NCI-H2081 treated with DMSO at 0.1 percent for 48 hours (cell line): ENCODE measurements at places on chromosomes 6 and 20.

DNA sequence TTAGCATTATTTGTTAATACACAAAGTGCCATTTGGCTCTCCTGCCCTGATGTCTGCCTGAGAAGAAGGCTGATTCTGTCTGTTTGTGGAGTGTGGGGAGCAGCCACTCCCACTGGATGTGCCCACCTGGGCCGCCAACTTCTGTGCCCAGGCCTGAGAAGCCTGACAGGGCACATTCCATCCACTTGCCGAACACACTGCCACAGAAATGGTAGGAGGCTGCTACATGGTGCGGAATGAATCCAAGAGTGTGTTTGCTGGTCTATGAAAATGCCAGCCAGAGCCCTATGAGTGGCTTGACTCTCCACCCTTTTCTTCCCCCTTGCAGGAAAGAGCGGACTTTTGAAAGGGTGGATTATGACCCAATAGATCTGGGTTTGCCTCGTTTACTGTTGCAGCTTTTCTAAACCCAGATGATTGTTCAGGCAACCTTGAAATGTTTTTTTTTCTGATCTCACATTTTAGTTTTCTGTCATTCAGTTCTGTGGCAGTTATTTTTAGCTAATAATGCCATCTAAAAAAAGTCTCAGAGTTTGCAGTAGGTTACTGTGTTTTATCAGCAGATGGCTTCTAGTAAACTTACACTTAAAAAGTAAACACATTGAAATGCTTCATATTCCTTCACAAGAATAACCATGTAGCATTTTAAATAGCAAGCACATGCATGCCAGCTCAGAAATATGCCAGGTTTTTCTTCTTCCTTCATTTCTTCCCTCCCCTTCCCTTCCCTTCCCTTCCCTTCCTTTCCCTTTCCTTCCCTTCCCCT is 196.5 kb downstream of the SLC35F1 start:
- no peak for DNase-seq

DNA sequence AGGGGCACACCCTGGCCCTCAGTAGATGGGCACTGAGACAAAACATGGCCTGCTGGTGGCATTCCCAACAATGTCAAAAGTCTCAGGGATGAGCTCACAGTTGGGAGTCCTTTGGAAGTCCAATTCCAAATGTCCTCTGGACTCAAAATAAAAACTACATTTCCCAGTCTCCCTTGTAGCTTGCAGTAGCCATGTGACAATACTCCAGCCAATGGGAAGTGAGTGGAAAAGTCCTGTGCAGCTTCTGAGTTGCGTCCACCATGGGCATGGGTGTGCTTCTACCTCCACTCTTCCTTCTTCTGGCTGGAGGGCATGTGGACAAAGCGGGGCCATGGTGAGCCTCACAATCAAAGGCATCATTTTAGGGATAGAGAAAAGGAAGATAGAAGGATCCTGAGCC is 5.8 kb upstream of the ADAM33 start:
- no peak for DNase-seq

DNA sequence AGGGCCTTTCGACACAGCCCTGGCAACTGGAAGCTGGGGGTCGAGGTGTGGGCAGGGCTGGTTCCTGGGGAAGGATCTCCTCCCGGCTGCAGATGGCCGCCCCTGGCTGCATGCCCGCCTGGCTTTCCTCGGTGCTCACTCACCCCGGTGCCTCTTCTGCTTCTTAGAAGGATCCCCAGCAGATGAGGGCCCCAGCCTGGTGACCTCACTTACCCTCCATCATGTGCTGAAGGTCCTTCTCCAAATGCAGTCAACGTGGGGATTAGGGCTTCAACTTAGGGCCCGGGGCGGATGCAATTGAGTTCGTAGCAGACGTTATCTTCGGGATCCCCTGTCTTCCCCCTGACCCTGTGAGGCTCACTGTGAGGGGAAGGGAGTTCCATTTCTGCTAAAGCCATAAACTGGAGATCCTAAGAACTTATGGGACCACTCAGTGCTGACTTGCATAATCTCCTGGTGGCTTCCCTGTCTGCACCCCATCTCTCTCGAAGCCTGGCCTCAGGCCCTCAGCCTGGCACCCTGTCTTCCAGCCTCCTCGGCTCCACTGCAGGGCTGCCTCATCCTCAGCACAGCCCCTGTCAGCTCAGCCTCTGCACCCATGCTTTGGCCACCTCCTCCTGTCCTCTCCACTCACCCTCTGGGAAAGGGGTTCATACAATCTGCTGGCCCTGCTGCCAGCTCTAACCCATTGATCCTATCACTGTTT is 92.6 kb downstream of the THBS2 start:
- DNase-seq: no peak

DNA sequence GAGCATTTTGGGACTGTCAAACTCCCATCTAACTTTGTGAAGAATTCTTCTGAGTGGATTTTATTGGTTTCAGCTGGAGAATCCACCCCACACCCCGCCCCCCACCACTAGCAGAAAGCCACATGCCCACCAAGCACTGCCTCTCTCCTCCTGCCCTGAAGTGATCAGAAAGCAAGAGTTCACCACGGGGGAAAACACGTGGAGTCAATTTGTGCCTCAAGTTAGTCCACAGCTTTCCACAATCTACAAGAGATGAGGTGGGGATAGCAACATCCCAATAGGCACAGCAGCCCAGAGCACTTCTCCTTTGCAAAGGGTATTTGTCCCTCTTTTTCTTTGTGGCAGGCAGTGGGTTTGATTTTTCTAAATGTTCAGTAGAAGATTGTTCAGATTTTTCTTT is 177.3 kb upstream of the NT5E start:
- DNase-seq: no peak

DNA sequence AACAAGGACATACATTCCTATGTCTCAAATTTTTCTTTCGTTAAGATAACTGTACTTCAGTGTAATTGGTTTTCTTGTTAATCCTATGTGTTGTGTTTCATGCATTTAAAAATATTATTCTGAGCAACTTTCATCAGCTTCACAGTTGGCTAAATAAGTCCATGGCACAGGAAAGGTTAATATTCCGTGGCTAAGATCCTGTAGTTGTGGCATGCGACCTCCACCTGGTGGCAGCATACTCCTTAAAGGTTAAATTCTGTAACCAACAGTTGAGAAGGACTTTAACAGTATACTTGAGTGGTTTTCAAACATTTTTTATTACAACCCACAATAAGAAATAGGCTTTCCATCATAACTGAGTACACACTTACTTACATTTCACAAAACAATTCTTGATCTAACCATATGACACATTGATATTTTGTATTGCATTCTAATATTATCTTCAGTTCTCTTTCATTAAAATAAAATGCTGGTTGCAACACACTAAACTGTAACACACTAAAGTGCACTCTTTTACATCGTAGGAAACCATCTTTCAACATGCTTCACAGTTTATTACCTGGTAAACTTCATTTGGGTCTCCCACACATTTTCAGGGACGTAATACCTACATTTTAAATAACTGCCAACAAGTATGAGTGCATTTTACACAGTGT is 118.3 kb downstream of the SLX4IP start:
- no peak for DNase-seq

DNA sequence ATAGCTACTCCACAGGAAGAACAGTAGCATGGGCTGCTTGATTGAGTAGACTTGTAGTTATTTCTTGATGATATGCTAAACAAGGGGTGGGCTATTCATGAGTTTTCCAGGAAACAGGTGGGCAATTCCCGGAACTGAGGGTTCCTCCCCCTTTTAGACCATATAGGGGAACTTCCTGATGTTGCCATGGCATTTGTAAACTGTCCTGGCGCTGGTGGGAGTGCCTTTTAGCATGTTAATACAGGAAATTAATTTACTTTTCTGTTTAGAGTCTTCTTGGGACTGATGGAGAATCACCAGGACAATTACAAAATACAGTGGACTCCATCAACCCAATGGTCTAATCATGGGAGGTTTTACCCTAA is 22.7 kb downstream of the CYP24A1 start:
- no peak for DNase-seq

- no peak for DNase-seq
Observed at GRCh38 chr6:42774201-42774600, 7.7 kb upstream of the BICRAL start.

GRCh38 chr6:33323623-33323948 is 6.0 kb upstream of the ZBTB22 start:
- no peak for DNase-seq

- no peak for DNase-seq
Observed at GRCh38 chr6:18317850-18318249, 53.5 kb upstream of the DEK start.

GRCh38 chr6:2687456-2687855 is 63.3 kb downstream of the MYLK4 start:
- no peak for DNase-seq

DNA sequence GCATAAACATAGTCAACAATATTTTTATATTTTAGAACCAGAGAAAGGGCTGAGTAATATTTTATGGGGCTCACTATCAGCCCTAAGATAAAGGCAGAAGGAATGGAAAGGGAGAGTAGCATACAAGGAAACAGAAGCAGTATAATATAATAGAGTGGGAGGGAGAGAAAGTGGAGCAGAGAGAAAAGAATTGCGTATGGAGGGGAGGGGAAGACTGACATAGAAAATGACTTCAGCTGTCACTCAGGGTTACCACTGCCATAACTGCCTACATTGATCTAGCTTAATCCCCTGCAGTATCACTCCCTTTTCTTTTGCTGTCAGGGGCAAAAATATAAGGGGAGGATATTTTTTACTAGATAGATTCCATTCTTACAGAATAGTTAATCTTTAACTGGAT is 1133.5 kb upstream of the MAP3K7 start:
- no peak for DNase-seq

DNA sequence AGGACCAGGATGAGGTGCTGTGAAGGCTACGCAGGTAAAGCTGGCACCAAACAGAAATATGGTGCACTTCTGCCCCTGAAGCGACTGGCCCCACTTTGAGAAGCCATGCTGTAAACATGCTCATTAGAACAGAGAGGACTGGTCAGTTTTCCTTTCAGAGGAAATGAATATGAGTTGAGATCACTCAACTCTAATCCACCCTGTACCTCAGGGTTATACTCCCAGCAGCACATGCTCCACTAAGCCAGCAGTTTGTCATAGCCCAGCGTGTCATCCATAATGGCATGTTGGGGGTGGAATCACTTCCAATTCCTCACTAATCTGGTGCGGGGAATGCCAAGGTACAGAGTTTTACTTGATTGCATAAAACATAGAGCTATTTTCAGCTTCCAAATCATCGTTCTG is 98.1 kb downstream of the HIVEP2 start:
- no peak for DNase-seq

- DNase-seq: no peak
Observed at GRCh38 chr6:168582571-168582981, 141.6 kb downstream of the SMOC2 start.

DNA sequence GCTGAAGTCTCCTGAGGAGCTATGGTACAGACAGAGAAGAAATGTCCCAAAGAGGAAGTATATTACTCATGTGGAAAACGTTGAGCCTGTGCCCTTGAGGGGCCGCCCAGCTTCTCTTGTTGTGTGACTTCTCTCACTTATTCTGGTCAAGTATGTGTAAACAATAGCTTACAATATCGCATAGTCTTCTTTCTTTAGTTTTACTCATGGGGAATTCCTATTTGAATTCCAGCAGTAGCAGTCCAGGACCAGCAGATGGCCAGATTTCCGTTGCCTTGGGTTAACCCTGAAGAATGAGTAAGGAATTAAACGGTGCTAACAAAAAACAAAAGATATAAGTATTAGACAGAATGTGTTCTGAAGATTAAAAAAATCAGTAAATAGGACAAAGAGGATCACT is 522.0 kb upstream of the GJE1 start:
- no peak for DNase-seq

- DNase-seq: no peak
Observed at GRCh38 chr20:62405108-62405980, 1.7 kb downstream of the CABLES2 start.

GRCh38 chr6:18262702-18263417 is 1.5 kb downstream of the DEK start:
- no peak for DNase-seq

- DNase-seq: no peak
Observed at GRCh38 chr20:46652699-46653098, 1.4 kb upstream of the SLC13A3 start.

DNA sequence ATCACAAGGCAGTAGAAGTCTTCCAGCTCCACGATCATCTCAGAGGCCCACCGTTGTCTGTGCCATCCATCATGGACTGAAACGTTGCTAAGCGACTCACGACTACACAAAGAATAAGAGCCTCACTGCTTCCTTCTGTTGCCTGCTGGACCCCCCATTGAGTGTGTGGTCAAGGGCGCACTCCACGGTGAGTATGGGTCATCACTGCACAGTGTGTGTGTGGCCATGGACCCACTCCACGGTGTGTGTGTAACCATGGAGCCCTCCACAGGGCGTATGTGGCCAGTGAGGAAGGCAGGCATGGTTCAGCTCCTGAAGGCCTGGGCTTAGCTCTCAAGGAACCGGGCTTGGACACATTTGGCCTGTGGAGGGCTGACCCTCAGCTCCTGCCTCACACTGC is 123.4 kb upstream of the AFDN start:
- DNase-seq: no peak

- DNase-seq: no peak
Observed at GRCh38 chr6:12170351-12171092, 119.6 kb upstream of the EDN1 start.

DNA sequence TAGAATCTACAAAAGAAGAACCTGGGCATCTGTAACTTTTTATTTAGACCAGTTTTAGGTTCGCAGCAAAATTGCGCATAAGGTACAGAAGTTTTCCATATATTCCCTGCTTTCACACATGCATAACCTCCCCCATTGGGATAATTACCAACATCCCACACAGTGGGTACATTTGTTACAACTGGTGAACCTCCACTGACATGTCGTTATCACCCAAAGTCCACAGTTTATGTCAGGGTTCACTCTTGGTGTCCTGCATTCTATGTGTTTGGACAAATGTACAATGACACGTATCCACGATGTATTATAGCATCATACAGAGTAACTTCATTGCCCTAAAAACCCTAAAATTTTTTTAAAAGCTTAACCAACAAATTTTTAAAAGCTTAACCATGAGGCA is 109.7 kb downstream of the SMLR1 start:
- DNase-seq: no peak

DNA sequence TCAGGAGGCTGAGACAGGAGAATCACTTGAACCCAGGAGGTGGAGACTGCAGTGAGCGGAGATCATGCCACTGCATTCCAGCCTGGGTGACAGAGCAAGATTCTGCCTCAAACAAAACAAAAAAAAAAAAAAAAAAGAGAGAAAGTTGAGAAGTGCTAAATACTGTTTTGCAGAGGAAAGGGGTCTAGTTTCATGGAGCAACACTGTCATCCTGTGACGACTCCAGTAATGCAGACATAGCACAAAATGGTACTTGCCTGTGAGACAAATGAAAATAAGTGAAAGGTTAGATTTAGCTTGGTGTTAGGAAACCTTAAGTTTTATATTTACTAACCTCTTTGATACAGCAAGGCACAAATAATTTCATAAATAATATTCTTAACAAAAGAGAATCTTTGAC is 29.7 kb downstream of the CEP162 start:
- no peak for DNase-seq

DNA sequence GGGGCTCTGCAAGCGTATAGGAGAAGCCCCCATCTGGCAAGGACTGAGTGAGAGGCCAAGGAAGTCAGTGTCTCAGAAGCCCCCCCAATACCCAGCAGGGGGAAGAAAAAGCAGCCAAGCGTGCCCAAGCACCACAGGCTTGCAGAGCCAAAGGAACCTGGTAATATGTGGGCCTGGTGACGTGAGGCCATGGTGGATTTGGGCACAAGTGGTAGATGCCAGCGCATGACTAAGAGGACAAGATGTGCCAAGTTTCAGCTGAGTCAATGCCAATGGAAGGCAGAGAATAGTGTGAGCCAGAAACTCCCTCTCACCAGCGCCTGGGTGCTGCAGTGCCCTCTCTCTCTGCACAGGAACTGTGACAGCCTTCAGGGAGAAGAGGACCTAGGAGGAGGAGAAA is 110.0 kb downstream of the QRSL1 start:
- DNase-seq: no peak
